NCI-H1694 (cell line): ENCODE measurements at places on chromosomes 6 and 20.

GRCh38 chr20:47466213-47466612 lies 35.5 kb upstream of the NCOA3 start:
- DNase-seq = no peak

- no peak for DNase-seq
These were observed 6.6 kb downstream of the HTR1B start for GRCh38 chr6:77456531-77457248.

GRCh38 chr20:60066438-60066823 lies 108.2 kb downstream of the CDH26 start:
- no peak for DNase-seq

DNA sequence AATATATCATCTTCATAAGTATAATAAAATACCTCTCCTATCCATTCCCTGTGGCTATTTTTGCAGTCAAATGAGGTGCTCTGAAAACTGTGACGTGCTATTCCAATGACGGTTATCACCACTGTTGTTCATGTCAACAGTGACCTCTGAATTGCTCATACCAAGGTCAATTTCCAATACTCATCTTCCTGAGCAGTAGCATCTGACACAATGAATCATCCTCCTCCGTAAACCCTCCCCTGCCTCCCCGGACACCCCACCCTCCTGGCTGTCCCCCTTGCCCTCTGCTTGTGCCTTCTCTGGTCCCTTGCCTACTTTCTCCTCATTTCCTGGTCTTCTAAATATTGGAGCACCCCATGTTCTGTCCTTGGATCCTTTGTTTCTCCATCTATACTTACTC lies 77.7 kb upstream of the SLC22A23 start:
- no peak for DNase-seq

- DNase-seq = no peak
These were observed 4.0 kb upstream of the GABRR1 start for GRCh38 chr6:89221129-89221528.

DNA sequence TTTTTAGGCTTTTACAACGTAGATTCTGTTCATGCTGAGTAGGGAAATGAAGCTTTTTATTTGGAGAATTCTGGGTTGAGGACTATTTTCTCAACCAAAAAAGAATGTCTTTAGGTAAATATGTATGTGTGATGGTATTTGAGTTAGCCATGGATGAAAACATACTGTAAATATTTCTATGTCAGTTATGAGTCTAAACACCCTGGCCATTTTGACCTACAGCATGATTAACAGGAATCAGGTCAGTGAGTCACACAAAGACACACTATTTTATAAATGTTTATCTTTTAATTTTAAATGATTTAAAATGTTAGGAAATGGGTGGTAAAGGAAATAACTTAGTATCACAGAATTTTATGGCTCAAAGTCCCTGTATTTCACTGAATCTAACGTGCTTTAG lies 851.7 kb upstream of the MAP3K7 start:
- no peak for DNase-seq

GRCh38 chr6:62328607-62329006 lies 42.6 kb upstream of the KHDRBS2 start:
- DNase-seq = no peak

DNA sequence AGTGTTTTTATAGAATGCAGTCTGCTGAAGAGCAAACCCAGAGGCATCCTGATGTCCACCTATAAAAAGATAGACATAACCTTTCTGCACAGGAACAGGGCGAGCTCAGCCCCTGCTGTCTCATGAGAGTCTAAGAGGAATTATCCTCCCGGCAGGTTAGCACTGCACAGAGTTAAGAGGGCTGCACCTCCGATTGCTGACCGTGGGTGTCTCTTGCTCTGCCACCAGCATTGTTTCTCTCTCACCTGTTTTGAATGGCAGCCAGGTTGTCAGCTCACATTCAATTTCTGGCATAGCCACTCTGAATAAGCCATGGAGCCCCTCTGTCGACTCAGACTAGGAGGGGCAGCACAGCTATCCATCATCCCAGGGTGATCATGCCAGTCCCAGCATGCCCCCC lies 211.2 kb downstream of the PHACTR1 start:
- no peak for DNase-seq

DNA sequence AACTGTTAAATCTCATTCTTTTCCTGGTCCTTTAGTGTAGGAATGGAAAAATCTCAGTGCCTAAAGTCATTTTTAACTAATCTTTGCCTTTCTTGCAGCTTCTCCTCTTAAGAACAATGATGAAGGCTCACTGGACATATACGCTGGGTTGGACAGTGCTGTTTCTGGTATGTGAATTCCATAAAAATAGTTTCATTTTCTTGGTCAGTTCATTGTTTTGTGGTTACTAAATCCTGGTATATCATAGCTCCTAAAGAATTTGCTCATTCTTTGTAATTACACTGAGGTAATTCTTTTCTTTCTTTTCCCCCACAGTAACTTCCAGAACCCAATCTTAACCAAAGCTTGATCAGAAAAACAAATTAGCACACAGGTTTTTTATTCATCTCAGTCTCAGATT lies 23.4 kb downstream of the CASP8AP2 start:
- DNase-seq = no peak

DNA sequence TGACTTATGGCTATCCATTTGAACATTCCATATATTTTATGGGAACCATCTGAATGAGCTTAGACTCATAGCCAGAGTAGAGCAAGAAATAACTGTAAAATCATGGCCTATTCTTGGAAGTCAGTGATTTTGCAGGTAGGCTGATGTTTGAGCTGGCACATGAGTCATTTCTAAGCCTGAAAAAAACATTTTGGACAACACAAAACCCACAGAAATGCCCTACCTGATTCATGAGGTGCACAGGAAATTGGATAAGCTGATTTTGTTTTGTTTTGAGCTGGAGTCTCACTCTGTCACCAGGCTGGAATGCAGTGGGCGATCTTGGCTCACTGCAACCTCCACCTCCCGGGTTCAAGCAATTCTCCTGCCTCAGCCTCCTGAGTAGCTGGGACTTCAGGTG lies 443.0 kb downstream of the PKHD1 start:
- no peak for DNase-seq

GRCh38 chr20:62452475-62453095 lies 23.2 kb downstream of the GATA5 start:
- no peak for DNase-seq

DNA sequence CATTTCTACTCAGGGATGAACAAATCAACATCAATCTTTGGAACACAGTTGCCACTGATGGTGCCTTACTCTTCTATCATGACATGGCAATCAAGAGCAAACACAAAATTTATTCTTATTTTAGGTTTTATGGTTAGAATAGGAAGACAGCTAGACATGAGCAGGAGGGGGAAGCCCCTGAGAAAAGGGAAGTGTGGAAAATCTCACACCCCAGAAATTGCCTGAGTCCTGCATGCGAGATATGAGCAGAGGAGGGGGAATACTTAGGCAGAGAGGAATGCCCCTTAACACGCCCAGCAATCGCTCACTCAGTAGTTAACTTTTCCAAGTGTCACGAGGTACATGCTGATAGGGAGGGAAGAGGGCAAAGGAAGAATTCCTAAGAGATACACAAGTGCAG lies 79.3 kb downstream of the PLG start:
- DNase-seq = no peak

- DNase-seq = no peak
These were observed 43.8 kb upstream of the EIF2S2 start for GRCh38 chr20:34155836-34156235.

- DNase-seq = no peak
These were observed 138.2 kb upstream of the DTNBP1 start for GRCh38 chr6:15800841-15801617.

DNA sequence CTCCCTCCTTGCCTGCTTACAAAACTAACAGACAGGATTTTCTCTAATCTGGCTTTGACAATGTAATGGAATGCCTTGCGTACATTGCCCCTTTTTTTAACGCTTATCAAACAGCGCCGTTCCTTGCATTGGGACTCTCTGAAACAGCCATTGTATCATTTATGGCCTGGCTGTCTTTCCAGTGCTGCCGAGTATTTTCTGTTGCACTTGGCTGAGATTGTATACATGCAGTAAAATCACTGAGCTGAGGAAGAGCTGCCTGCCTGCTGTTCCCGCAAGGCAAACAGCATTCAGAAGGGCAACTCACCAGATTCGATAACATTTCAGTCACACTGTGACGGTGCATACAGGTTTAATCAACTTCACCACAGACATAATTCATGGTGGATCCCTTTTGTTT lies 106.0 kb downstream of the SH3BGRL2 start:
- DNase-seq = no peak

DNA sequence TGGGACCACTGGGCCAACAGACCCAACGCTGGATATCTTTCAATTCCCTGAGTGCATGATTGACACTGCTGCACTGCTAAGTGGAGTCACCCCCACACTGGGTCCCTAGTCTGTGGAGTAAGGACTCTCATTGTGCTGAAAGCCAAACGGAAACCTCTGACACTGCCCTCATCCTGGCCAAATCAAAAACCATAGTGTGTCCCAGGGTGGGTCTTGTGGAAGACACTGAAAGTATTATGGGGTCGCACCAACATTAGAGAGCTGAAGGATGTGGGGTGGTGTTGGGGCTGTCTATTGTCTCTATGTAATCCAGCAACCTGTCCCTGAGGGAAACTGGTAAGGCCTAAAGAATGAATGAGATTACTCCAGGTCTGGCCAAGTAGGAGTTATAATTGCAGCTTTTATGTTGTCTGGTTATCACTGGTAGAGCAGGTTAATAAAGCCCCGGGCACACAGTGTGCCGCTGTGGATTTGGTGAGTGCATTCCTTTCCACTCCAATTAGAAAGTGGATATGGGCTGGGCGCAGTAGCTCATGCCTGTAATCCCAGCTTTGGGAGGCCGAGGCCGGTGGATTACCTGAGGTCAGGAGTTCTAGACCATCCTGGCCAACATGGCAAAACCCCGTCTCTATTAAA lies 57.9 kb downstream of the HLA-A start:
- no peak for DNase-seq

DNA sequence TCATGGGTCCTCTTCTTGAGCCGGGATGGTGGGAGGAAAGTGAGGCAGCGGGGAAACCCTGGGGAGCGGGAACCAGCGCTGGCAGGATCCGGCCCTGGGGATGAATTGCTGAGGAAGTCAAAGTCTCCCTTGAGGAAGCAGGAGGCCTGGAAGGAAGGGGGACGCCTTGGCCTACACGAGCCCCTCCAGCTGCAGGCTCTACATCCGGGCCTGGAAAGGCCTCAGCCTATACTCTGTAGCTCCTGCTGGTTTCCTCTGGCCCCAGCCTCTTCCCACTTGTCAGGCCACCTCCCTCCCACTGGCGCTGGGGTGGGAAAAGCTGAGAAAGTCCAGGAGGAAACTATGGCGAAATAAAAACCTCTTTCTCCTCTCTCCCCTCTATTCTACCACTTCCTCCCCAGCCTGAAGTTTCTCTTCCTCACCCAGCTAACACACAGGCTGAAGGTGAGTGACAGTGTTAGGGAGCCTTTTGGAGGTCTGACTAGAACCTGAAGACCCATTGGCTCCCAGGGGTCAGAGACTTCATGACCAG lies 14.9 kb downstream of the TREML2 start:
- no peak for DNase-seq
